Bone marrow (tissue), 2 donors: ENCODE measurements at places on chromosomes 16 and 17.

- peak; percentile 77 for DNase-seq
These were observed 15.7 kb upstream of the CCL1 start for GRCh38 chr17:34378664-34379101.

GRCh38 chr16:3876160-3876559, 4.4 kb downstream of the CREBBP start:
- no peak for DNase-seq

DNA sequence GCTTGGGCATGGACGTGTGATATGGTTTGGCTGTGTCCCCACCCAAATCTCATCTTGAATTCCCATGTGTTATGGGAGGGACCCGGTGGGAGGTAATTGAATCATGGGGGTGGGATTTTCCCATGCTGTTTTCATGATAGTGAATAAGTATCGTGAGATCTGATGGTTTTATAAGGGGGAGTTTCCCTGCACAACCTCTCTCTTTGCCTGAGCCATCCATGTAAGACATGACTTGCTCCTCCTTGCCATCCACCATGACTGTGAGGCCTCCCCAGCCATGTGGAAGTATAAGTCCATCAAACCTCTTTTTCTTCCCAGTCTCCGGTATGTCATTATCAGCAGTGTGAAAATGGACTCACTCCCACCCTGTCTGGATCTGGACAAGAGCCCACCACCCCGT, 393.4 kb downstream of the SEC14L1 start:
- no peak for DNase-seq

- DNase-seq = no peak
These were observed 378.0 kb downstream of the SLC39A11 start for GRCh38 chr17:72714357-72714966.

GRCh38 chr16:46904471-46904870, 20.3 kb downstream of the GPT2 start:
- DNase-seq = no peak

DNA sequence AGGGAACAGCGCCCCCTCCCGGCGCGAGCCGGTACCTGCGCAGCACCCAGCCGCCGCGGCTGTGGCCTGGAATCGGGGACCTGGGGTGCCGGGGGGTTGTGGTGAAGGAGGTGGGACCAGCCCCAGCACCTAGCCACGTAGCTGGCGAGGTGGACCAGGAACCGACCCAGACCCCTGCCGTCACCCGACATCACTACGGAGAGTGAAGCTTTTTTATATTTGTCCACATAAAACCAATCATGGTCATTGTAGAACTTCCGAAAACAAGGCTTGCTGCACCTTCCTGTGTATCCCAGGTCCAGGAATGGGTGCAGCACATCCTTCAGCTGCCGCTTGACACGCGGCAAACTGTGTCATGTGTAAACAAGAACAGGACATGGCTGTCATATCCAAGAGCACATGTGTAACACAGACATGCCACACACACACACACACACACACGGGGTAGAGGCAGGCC, 1.3 kb downstream of the HBQ1 start:
- peak; percentile 58 for DNase-seq

DNA sequence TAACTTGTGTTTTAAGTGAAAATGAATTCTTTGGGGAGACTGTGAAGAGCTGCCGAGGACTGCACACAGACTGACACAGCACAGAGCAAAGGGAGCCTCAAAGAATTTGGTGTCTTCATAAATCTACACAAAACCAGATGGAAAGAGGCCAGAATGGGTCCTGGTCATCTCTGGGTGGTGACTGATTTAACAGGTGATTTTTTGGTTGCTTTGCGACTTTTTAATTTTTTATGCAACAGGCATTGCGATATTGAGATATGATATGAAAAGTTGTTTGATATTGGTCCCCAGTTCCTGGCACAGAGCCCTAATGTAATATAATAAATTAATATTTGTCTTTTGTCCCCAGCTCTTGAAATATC, 12.6 kb upstream of the EIF1 start:
- DNase-seq = no peak

GRCh38 chr17:31631766-31632165, 227.3 kb downstream of the COPRS start:
- DNase-seq = no peak
